ENCODE measurements at places on chromosomes 16 and 17. TPM values are rescaled to one million over a fixed set of nuclear protein-coding genes. Genes with fewer than 3 reads are reported as not detected.

DNA sequence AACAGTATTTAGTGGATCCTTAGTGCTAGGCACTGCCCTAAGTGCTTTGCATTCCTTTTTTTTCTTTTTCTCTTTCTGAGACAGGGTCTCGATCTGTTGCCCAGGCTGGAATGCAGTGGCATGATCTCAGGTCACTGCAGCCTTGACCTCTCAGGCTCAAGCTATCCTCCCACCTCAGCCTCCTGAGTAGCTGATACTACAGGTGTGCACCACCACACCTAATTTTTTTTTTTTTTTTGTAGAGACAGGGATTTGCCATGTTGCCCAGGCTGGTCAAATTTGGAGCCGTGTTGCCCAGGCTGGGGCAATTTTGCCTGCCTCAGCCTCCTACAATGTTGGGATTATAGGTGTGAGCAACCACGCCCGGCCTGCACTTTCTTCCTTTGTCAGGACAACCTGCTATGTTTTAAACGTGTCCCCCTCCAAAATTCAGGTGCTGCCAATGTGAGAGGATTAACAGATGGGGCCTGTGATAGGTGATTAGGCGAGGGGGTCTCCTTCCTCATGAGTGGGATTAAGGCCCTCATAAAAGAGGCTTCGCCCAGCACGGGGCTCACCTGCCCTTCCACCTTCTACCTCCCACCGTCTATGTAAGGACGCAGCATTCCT is 5.4 kb downstream of the NQO1 start:
- no peak overlapping the region for H3K27ac ChIP-seq
- no peak overlapping the region for H3K4me3 ChIP-seq
- no peaks in the 10 kb centered on the region for H3K27me3 ChIP-seq

GRCh38 chr17:17028878-17029535 is 13.2 kb upstream of the MPRIP start:
- no peaks in the 10 kb centered on the region for H3K27me3 ChIP-seq
- peaks cover 20% of the 10 kb centered on the region for H3K4me1 ChIP-seq
- peak overlapping the region; percentile 87 for H3K27ac ChIP-seq
- H3K36me3 ChIP-seq, result no peaks in the 10 kb centered on the region
- DNase-seq, result no peak

DNA sequence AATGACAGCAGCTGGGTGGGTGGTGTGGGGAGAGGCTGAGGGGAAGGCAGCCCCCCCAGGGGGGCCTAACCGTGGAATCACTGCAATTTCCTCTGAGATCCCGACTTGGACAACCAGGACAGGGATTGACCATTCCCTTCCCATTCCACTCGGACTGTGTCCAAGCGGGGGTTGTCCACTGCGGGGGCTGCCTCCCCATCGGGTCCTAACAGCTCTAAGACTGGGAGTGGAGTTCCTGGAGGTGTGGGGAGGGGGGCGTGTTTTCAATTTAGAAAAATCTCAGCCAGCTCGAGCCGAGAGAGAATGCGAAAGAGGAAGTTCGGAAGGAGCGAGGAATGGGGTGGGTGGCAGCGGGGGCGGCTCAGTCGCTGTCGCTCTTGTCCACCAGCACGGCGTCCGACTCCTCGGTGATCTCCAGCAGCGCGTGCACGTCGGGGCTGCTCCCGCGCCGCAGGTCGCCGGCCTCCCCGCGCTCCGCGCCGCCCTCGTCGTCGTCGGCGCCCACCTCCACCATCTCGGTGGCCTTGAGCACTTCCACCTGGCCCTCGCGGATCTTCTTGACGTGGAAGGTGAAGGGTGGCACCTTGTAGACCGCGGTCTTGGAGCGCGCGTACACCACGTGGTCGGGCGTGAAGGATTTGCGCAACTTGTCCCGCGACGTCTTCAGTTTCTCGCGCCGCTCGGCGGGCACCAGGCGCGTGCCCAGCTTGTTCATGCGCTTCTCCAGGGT is 16.2 kb upstream of the STAT3 start:
- H3K4me1 ChIP-seq, result peaks cover 96% of the 10 kb centered on the region
- DNase-seq, result no peak
- H3K4me3 ChIP-seq, result no peak overlapping the region
- peaks cover 9% of the 10 kb centered on the region for H3K36me3 ChIP-seq
- H3K27ac ChIP-seq, result peak overlapping the region; percentile 84

DNA sequence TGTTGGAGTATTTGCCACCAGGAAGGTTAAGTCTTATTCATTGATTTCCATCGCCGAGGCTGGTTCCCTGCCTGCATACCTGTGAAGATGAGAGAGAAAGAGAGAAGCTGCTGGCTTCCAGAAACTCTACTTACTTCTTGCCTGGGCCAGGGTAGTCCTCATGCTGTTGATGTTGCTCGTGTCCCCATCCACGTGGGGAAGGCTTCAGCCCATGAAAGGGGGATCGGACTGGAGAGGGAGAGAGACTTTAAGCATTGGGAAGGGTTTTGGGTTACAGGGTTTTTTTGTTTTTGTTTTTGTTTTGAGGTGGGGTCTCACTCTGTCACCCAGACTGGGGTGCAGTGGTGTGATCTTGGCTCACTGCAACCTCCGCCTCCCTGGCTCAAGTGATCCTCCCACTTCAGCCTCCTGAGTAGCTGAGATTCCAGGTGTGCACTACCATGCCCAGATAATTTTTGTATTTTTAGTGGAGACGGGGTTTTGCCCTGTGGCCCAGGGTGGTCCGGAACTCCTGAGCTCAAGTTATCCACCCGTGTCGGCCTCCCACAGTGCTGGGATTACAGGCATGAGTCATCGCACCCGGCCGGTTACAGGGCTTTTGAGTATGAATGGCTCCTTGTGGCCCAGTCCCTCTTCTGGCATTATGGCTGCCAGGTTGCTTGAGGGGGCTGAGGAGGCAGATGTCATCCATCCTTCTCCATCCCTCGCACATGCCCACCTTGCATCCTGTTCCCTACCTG is 26.6 kb downstream of the ITGB3 start:
- DNase-seq, result no peak
- H3K27ac ChIP-seq, result peak overlapping the region; percentile 77
- peaks cover under 1% of the 10 kb centered on the region for H3K36me3 ChIP-seq
- H3K4me3 ChIP-seq, result no peak overlapping the region
- H3K27me3 ChIP-seq, result no peaks in the 10 kb centered on the region

DNA sequence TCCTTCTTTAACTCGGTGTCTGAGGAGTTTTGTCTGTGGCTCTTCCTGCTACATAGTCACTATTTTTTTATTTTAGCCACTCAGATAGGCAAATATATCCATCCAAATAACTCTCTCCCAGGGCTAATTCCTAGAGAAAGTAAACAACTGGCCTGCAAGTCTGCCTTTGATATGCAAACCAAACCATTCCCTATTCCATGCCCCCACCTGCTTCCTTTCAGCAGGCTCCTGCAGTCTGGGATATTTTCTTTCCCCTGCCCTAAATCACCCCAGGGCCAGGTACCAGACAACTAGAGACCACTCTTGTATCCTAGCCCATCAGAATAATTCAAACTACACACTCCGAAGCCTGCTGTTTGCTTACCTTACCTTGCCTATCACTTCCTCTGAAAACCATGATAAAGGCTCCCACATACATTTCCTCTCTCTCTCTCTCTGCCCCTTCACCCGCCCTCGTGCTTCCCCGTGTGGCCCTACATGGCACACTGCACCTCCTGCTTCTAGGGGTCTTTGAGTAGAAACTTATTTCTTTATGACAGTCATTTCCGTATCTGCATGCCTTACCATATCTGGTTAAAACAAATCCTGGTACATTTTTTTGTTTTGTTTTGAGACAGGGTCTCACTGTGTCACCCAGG is 8.3 kb downstream of the CD300H start:
- DNase-seq, result no peak
- no peak overlapping the region for H3K27ac ChIP-seq
- no peaks in the 10 kb centered on the region for H3K4me1 ChIP-seq

- DNase-seq, result no peak
- no peak overlapping the region for H3K4me3 ChIP-seq
- no peaks in the 10 kb centered on the region for H3K27me3 ChIP-seq
- no peak overlapping the region for H3K27ac ChIP-seq
- H3K36me3 ChIP-seq, result no peaks in the 10 kb centered on the region
- H3K4me1 ChIP-seq, result no peaks in the 10 kb centered on the region
Observed at GRCh38 chr17:36068524-36068923, 4.5 kb downstream of the CCL18 start.

DNA sequence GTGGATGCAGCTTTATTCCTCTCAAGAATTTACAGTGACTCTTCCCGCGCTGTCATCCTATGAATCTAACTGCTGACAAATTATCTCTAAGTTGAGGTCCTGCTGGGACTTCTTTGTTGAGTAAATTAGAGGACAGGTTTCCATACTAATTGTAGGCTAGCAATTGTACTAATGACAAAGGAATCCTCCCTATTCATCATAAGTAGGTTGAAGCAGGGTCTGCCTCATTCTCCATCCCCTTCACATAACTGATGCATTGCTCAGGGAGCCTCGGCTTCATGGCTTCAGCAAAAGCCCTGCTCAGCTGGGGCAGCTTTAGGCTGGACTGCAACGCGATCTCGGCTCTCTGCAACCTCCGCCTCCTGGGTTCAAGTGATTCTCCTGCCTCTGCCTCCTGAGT is 83.1 kb upstream of the IRX6 start:
- H3K4me3 ChIP-seq, result no peak overlapping the region
- H3K27ac ChIP-seq, result no peak overlapping the region
- no peaks in the 10 kb centered on the region for H3K27me3 ChIP-seq
- no peaks in the 10 kb centered on the region for H3K36me3 ChIP-seq

GRCh38 chr17:59512844-59513385 is 52.5 kb upstream of the DHX40 start:
- DNase-seq, result no peak
- no peak overlapping the region for H3K27ac ChIP-seq
- peaks cover 16% of the 10 kb centered on the region for H3K4me1 ChIP-seq
- H3K4me3 ChIP-seq, result no peak overlapping the region

GRCh38 chr17:8953156-8953885 is 12.2 kb downstream of the PIK3R5 start:
- DNase-seq, result no peak
- no peak overlapping the region for H3K4me3 ChIP-seq
- H3K27ac ChIP-seq, result peak overlapping the region; percentile 65
- H3K27me3 ChIP-seq, result no peaks in the 10 kb centered on the region

GRCh38 chr16:11211061-11211976 is 44.7 kb downstream of the SOCS1 start:
- no peak overlapping the region for H3K4me3 ChIP-seq
- H3K4me1 ChIP-seq, result peaks cover 6% of the 10 kb centered on the region
- H3K27ac ChIP-seq, result no peak overlapping the region

GRCh38 chr17:15342460-15342859 is 1.1 kb upstream of the TEKT3 start:
- DNase-seq, result no peak
- no peak overlapping the region for H3K4me3 ChIP-seq
- no peaks in the 10 kb centered on the region for H3K27me3 ChIP-seq

DNA sequence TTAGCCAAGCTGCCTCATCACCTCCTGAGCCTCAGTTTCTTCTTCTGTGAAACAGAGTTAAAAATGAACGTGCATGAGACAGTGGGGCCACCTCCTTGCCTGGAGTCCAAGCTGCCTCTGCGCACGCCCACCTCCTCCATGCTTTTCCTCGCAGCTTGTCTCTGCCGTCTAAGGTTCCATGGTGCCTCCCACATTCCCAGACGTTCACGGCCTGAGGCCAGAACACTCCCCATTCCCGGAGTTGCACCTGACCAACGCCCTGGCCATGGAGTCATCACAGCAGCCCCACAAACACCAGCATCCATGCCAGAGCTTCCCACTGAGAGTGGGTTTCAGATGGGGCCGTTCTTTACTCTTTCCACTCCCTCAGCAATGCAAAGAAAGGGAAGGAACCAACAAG is 183.0 kb upstream of the FOXF1 start:
- no peak overlapping the region for H3K4me3 ChIP-seq
- H3K36me3 ChIP-seq, result no peaks in the 10 kb centered on the region
- peaks cover 27% of the 10 kb centered on the region for H3K27me3 ChIP-seq
- no peak for DNase-seq
- no peaks in the 10 kb centered on the region for H3K4me1 ChIP-seq

GRCh38 chr17:2068031-2068518 is 13.2 kb downstream of the HIC1 start:
- no peak for DNase-seq
- peaks cover 48% of the 10 kb centered on the region for H3K4me1 ChIP-seq
- H3K27ac ChIP-seq, result peak overlapping the region; percentile 73
- no peak overlapping the region for H3K4me3 ChIP-seq

DNA sequence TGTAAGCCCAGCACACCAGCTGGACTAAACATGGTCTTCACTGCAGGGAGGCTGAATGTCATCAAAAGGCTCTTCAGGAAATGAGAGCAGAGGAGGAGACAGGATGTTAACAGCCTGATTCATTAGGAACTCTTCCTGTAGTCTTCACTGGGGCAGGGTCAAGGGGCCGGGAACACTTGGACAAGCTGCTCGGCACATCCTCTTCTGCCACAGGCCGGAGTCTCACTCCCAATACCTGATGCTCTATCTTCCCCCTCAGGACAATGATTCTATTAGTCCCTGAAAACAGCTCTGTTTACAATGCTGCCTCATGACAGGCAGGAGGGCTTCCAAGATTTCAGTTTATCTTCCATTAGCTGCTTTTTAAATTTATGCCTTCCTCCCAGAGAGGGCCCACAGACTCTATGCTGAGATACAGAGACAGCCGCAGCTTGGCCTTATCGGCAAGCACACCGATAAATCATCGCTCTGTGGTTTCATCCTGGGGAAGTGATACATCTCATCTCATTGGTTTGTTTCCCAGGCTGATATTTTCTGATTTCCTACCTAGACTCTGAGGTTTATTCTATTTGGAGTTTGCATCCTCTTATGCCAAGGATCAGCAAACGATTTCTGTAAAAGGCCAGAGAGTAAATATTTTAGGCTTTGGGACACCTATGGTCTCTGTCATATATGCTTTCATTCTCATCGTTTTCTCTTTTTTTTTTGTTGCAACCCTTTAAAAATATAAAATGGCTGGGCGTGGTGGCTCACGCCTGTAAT is 214.0 kb upstream of the ASIC2 start:
- no peaks in the 10 kb centered on the region for H3K4me1 ChIP-seq
- no peaks in the 10 kb centered on the region for H3K36me3 ChIP-seq
- H3K27me3 ChIP-seq, result no peaks in the 10 kb centered on the region
- no peak overlapping the region for H3K4me3 ChIP-seq
- H3K27ac ChIP-seq, result no peak overlapping the region

- no peak overlapping the region for H3K27ac ChIP-seq
- no peak for DNase-seq
- H3K27me3 ChIP-seq, result peaks cover 84% of the 10 kb centered on the region
Observed at GRCh38 chr17:33261820-33262219, 31.3 kb downstream of the ASIC2 start.

- no peak for DNase-seq
- H3K4me1 ChIP-seq, result no peaks in the 10 kb centered on the region
- no peaks in the 10 kb centered on the region for H3K36me3 ChIP-seq
- H3K27me3 ChIP-seq, result no peaks in the 10 kb centered on the region
Observed at GRCh38 chr17:41063449-41063848, 2.2 kb downstream of the KRTAP2-4 start.

- H3K27me3 ChIP-seq, result no peaks in the 10 kb centered on the region
- H3K4me1 ChIP-seq, result peaks cover 15% of the 10 kb centered on the region
- peaks cover 77% of the 10 kb centered on the region for H3K36me3 ChIP-seq
Observed at GRCh38 chr16:62283-62967, 8.8 kb downstream of the SNRNP25 start.

GRCh38 chr16:27768651-27769272 is 218.8 kb downstream of the KATNIP start:
- no peak for DNase-seq
- peaks cover 29% of the 10 kb centered on the region for H3K36me3 ChIP-seq
- H3K27ac ChIP-seq, result no peak overlapping the region
- no peak overlapping the region for H3K4me3 ChIP-seq
- H3K27me3 ChIP-seq, result no peaks in the 10 kb centered on the region

The FBXW10B gene
- total RNA-seq, result not detected

The DHRS7C gene
- total RNA-seq, result not detected

The NXPH3 gene
- 1.0 TPM for total RNA-seq

The COPZ2 gene
- 6.8 TPM for total RNA-seq

The KCNH6 gene
- total RNA-seq, result 0.72 TPM

The KRT40 gene
- not detected for total RNA-seq
